ACHN (cell line): ENCODE measurements at places on chromosomes 11 and 22.

DNA sequence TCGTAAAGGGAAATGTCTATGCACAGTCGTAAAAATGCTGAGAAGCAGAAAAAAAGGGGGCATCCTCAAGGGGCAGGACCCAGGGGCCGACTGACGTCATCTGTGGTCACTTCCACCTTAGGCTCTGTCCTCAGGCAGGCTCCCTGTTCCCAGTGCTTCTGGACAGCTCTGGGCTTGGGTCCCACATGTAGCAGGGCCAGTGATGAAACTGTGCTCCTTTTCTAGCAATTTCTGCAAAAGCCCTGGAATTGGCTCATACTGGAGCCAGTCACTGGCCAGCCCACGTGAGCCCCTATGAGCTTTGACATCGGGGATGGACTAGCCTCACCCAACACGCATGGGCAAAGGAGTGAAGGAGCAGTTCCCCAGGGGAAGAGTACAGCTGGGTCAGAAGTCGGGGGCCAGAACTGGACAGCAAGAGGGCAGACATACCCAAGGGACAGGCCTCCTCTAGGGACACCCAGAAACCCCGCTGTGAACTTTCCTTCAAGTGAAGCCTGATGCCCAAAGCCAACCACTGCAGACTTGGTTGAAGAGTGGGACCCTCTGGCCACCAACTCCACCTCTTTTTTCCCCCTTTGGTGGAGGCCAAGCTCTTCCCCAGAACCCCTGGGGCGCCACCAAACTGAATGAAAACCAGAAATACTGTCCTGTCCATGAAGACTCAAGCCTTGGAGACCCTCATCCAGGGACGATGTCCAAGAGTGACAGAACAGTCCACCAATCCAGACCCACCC is 1349.0 kb downstream of the BRD1 start:
- no peak for DNase-seq

DNA sequence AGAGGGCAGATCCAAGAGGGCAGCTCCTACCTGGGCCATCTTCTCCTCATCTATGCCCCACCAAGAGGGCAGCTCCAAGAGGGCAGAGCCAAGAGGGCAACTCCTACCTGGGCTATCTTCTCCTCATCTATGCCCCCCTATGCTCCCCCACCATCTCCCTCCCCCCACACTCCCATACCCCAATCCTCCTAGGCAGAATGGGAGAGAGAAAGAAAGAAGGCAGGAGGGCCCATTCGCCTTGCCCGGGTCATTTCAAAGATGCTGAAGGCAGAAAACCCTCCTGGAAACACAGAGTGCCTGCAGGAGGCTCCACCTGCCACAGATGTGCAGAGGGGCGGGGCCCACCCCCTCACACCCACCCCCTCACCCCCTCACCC is 78.5 kb downstream of the BUD13 start:
- no peak for DNase-seq

DNA sequence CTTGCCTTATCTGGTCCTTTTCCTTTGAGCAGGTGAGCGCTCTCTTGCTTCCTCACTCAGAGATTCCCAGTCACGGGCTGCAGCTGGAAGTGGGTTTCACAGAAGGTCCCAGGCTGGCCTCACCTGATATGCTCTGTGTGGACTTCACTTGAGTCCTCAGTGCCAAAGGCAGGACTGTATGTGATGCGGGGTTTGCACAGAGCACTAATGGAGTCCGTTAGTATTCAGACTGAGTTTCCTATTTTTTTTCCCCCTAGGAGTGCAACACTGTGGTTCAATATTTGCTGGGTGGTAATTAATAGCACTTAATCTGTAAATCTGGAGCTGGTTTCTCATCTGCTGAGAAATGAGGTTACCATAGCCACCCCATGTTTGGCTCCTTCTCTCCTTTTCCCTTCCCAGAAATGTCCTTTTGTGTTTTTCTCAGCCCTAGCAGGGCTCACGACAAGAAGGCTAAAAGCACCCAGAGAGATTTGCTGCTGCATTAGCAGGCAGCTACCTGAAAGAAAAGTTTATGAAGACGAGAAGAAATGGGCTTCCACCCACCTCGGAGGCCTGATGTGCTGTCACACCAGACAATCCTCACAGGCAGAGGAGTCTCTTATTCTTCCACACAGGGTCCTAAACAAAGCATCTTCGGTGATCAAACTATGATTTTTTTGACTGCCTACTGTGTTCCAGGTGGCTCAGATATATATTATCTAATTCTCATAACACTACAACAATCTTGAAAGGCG is 262.1 kb downstream of the KIRREL3 start:
- DNase-seq, result no peak

DNA sequence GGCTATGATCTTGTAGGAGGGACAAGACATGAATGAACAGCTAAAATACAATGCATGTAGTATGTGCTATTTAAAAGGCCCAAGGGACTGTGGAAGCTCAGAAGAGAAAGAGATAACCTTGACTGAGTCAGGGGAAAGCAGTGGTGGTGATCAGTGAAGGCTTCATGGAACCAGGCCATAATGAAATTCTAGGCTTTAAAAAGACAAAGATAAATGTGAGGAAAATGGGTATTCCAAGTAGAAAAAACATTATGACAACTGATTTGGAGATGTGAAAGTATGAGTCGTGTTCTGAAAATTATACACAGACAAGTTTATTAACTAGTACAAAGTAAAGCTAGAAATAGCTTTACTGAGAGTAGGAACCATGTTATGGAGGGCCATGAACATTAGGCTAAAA is 189.8 kb downstream of the SOX6 start:
- no peak for DNase-seq

GRCh38 chr22:22407061-22407460 is 101.5 kb downstream of the ZNF280B start:
- DNase-seq, result no peak

DNA sequence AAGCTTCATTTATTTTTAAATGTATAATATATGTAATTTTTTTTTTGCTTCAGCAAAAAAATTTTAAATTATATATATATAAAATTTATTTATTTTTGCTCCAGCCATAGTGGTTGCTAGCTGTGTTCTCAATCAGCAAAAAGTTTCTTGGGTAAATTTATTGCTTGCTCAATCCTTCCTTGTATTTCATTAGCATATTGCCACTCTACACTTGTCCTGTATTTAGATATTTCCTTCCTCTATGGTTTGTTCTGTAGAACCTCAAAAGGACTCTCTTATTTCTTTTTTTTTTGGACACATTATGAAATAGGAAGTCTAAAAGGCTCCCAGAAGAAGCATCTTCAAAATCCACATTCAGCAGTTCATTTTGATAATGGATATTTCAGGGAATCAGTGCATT is 2.3 kb downstream of the PTPRJ start:
- no peak for DNase-seq

- DNase-seq, result no peak
These were observed 11.7 kb upstream of the RBMXL2 start for GRCh38 chr11:7077101-7077500.

DNA sequence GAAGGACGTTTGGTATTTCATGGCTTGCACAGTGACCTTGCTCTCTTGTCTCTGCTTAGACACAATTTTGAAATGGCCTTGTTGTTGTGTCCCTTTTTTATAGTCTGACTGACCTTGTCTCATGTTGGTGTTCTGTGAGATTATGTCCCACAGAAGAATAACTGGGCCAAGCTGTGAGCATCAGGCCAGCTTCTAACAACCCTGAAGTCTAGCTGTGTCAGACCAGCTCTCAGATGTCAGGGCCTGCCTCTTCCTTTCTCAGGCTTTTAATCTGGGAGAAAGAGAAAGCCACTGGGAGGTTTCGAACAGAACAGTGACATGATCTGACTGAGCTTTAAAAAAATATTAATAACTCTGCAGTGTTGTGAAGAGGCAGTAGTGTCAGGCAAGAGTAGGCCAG is 2.0 kb upstream of the UEVLD start:
- no peak for DNase-seq

GRCh38 chr11:104905271-104905670 is 7.0 kb upstream of the CASP12 start:
- peak; percentile 12 for DNase-seq

DNA sequence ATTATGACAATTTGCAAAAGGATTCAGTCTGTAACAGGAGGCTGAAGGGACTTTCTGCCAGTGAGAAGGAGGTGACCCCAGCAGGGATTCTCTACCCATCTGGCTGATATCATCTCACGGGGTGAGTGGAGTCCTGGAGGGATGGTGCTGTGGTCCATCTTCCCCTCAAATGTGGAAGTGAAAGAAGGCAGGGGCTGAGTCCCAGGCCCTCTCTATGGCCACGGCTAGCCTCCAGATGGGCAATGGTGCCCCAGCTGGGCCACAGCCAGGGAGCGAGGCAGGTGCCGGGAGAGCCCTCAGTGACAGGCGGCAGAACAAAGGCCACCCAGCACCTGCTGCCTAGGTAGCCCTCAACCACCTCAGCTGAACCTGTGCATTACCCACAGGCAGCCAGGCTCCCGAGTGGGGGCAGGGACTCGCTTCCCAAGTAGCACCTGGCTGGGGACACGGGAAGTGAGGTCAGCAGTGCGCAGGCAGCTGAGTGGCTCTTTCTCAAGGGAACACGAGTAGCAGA is 6.7 kb downstream of the NECTIN1 start:
- DNase-seq, result no peak

DNA sequence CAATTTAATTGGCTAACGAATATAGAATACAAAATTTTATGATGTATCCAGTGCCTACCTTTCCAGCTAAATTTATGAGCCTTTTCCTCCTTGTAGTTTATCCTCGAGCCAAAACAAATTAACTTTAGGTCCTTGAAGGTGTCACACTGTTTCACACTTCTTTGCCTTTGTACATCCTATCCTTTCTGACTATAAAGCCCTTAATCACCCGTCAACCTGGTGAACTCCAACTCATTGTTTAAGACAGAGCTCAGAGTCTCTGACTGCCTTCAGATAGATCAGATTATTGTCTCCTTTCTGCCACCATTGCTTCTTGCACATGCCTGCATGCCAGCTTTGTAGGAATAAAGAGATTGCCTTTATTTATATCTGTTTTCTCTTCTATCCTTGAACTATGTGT is 58.8 kb downstream of the CNTN5 start:
- DNase-seq, result no peak

DNA sequence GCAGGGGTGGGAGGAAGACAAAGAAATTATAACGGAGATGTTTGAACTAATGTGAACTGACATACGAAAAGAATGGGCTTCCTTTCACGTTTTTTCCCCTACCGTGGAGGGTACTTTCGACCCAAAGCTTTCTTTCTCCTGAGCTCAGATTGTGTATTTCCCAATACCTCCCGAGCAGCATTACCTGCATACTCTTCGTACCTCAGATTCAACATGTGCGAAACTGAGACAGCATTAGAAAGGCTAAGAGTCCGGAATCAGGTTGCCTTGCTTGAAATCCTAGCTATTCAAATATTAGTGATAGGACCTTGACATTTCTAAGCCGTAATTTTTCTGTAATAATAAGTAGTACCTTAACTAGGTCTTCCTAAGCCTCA is 778 bp upstream of the PAK1 start:
- no peak for DNase-seq

DNA sequence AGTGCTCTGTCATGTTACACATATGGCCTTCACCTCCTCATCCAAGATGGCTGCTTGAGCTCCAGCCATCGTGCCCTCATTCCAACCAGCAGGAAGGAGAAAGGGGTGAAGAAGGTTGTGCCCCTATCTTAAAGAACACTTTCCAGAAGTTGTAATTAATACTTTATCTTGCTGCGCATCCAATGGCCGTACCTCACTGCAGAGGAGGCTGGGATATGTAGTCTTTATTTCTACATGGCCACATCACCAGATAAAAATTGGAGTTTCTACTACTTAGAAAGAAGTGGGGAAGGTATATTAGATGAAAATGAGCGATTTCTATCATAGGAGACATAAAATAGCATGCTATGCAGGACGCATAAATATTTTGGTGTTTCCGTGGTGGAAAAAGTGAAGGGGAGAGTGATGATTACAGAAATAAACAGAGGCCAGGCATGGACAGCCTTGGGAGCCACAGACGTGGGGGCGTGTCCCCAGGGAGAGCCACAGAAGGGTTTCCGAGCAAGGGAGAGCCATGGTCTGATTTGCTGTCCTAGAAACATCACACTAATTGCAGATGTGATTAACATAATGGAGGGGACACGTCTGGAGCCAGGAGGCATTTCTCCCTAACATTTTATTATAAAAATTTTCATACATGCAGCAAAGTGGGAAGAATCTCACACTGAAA is 8.8 kb upstream of the MB start:
- no peak for DNase-seq

- no peak for DNase-seq
These were observed 192.4 kb upstream of the API5 start for GRCh38 chr11:43119275-43119970.

DNA sequence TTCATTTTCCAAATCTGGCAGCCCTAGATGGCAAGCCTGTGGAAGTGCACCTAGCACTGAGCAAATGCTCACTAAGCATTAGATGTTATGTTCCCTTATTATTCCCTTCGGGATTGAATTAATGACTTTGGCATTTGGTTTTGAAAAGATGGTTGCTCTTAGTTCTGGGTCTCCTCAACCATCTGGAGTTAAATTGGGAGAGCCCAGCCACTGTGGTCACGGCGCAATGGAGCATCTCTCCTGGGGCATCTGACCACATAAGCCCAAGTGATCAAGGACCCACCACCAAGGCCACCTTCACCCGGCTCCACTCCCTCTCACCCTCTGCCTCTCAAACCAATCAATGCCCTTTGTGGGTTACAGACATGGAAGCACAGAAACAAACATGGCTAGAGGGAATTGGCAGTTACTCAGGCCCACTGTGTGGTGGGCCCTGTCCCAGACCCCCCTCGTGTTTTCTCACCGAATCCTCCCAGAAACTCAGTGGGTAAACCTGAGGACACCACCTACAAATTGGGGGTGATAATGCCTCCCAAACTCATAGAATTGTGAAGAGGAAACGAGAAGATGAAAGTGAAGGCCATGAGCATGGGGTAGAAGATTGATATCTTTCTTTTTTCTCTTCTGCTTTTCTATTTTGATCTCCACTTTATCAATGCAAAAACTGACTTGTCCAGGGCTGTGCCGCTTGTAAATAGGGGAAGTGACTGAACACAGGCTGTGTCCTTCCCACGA is 52.2 kb downstream of the IRAG1 start:
- no peak for DNase-seq

GRCh38 chr22:17767233-17768065 is 6.8 kb downstream of the BID start:
- DNase-seq, result no peak
